ENCODE measurements at places on chromosomes 2 and 18.
A peak's percentile ranks its signal among the peaks of the same experiment; 100 is the strongest.

DNA sequence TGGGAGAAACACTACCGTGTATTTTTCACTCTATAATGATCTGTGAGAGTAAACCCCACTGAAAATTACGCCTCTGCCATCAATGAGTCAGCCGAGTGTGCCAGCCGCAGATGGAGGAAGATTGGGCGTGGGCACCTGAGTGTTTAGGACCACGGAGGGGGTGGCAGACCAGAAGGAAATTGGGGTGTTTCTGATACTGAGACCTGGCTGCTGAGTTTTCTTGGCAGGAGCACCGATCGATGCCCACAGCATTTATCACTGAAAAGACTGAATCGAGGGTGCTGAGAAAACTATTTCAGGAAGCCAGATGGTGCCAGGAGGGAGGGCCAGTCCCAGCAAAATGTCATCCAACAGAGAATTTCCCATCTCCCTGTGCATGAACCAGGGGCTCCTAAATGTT, 91.9 kb upstream of the TPO start:
- DNase-seq = no peak

- DNase-seq = no peak
Measured at GRCh38 chr2:217256251-217256650, 396.4 kb upstream of the TNP1 start.

GRCh38 chr2:47483191-47483590, 80.2 kb downstream of the MSH2 start:
- no peak for DNase-seq

DNA sequence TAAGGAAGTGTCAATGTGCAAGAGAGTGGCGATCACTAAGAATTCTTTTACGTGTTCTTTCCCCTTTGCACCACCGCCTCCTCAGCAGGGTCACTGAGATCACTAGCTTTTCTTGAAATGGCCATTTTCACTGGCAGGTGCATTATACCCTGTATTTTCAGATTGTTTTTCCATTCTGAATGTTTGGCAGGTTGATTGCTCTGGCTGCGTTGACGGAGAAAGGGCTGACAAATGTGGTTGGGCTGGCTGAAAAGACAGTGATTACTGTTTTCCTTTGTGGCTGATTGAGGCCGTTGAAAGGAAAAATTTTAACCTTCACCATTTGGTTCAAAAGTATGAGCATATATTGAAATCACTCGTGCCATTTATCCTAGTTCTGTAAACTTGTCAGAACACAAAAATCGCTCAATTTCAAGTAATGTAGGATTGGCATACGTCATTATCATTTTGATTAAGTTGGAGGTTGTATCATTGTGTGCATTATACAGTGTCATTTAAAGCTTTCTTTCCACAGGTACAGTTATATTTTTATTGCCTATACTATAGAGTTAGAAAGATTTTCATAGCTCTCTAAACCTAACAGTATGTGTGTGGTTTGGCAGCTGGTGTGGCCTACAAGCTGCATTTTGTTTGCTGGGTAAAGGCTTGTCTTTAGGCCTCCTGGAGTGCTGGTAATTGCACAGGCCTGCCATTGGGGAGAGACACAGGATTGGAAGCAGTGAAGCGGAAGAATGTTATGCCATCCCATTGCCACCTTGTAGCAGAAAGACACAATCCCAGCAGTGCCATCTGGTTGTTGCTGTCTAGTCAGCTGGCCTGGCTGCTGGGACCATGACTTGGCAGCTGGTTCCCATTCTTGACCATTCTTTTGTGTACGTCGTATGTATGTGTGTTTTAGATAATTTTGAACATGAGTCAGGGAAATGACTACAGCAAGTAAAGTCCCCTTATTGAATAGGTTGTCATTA, 36.7 kb downstream of the DYNC1I2 start:
- peak; percentile 42 for DNase-seq

- peak; percentile 7 for DNase-seq
Measured at GRCh38 chr2:132448771-132449170, 32.2 kb downstream of the GPR39 start.

- no peak for DNase-seq
Measured at GRCh38 chr2:114294741-114295140, 147.7 kb upstream of the DPP10 start.

DNA sequence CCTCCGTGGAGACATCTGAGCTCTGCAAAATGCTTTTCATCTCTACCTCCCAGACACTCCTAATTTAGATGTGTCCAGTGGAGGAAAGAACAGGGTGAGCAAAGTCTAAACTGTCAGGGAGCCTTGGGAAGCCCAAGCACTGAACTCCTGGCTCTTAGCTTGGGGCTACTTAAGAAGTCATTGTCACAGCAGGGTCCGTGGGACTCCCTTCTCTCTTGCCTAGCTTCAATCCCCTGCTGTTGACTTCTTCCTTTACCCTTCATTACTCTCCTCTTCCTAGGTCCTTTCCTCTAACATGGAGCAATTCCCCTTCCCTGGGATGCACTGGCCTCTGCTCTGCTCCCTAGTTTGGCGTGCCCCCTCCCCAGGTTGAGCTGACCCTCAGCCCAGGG, 3.4 kb downstream of the OSR1 start:
- no peak for DNase-seq

- no peak for DNase-seq
Measured at GRCh38 chr2:71670430-71670795, 217.1 kb downstream of the DYSF start.

- DNase-seq = peak; percentile 60
Measured at GRCh38 chr18:6058941-6059340, 163.6 kb upstream of the TMEM200C start.
